ENCODE measurements at places on chromosomes 11 and 22.

DNA sequence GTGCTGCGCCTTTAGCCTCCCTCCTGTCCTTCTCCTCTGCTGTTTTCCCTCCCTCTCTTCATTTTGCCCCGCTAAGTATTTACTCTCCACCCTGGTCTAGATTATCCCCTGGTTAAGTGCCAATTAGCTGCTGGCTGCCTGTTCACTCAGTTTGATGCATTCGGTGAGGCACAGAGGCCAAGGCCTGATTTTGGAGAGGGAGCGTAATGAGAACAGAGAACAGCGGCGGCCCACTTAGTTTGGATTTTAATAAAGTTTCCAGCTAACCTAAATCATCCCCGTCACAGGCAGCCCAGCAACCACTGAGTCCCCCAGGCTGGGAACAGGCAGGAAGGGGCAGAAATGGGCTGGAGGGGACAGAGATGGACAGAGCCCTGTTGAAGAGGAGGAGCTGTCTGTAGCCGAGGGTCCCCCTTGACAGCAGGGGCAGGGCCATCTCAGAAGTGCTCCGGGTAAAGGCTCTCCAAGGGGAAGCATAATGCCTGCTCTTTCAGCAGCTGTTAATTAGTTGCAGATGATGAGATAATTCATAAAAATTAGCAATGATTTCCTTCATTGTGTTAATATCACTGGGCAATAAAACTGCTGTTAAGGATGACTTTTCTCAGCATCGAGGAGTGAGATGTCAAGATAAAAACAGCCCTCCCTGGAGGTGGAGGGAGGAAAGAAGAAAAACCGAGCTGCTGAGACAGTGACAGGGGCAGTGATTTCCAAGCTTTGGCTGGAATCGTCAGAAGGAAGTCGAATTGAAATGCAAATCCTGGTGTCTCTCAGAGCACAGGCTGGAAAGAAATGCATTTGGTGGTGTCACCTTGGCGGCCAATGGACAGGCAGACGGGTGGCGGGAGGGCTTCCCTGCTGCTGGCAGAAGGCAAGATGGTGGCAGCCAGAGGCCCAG, 170.1 kb downstream of the GRIK4 start:
- no peak for DNase-seq

GRCh38 chr11:87901341-87901740, 273.9 kb downstream of the RAB38 start:
- DNase-seq, result no peak

DNA sequence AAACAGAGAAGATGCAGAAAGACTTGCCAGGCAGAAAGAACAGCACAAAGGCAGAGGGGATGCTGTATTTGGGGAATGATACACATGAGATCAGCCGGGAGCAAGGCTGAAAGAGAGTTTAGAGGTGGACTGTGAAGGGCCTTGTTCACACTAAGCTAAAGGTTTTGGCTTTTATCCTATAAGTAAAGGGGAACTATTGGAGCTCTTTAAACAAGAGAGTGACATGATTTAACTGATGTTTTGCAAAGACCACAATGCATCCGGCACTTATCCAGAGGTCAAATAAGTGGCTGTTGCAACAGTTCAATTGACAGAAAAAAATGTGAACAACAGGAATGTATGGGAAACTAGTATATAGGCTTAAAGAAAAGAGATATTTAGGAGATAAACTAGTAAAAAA, 64.7 kb upstream of the RRAS2 start:
- peak; percentile 82 for DNase-seq

DNA sequence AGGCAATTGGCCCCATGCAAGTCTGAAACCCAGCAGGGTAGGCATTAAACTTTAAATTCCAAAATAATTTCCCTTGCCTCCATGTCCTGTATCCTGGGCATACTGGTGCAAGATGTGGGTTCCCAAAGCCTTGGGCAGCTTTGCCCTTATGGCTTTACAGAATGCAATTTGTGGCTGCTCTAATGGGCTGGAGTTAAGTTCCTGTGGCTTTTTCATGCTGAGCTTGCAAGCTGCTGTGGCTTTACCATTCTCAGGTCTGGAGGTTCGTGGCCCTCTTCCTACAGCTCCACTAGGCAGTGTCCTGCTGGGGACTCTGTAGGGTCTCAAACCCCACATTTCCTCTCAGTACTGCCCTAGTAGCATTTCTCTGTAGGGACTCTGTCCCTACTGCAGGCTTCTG, 15.0 kb upstream of the BIRC3 start:
- no peak for DNase-seq

Measured in fibroblast of skin of right quadriceps (primary cell).